ENCODE measurements at places on chromosomes 2 and 18.

DNA sequence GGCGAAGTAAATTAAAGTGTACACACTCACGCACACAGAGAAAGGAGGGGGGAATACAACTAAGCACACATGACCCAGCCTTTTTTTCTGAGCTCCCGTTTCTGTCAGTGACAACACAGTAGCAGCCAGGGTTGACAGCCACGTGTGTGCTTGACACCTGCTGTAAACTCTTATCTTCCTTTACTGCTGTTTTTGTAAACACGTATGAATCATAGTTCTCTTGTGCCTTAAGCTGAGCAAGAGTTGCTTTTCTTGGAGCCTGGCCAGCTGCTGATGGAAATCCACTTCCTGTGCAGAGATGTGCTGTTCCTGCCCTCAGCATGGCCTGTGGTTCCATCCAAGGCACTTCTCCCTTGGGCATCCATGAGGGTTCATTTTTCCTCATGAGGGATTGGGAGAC lies 561.9 kb downstream of the GALR1 start:
- DNase-seq: no peak

GRCh38 chr2:19973466-19973865 lies 16.4 kb downstream of the WDR35 start:
- DNase-seq: no peak

- no peak for DNase-seq
Measured at GRCh38 chr18:62766266-62766665, 50.9 kb downstream of the PHLPP1 start.

GRCh38 chr2:177179227-177179626 lies 33.4 kb upstream of the HNRNPA3 start:
- no peak for DNase-seq

Data from GM13977 (cell line).